ENCODE measurements at places on chromosomes 4 and X.

DNA sequence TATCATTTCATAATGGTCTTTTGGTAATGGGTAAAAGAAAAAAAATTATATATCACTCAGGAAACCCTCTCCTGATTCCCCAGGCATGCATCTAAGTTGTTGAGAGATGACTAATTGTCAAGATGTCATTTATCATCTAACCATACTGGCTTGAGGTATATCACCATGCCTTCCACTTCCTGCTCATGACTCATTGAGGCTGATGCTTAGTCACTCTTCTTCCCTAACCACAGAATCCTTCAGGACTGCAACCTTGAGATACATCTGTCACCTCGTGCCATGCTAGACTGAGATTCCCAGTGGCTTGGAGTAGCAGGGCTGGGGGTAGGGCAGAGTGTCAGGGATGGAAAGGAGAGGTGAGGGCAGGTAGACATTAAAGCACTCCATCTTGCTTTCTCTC is 782.5 kb upstream of the INTU start:
- DNase-seq, result no peak

DNA sequence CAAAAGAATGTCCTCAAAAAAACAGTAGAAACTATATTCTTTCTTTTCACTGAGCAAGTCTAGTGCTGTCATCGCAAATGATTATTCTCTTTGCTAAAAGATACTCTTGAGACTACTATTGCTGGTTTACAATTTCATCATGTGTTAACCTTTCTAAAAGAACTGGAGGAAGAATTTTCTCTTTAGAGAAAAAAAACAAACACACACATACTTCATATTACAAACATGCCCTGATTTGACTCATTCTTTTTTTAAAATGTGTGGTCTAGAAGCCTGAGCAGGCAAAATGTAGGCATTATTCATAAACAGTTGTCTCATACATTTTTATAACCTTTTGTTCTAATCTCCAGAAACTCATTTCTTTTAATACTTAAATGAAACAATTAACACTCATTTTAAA is 60.6 kb upstream of the FAT4 start:
- no peak for DNase-seq

DNA sequence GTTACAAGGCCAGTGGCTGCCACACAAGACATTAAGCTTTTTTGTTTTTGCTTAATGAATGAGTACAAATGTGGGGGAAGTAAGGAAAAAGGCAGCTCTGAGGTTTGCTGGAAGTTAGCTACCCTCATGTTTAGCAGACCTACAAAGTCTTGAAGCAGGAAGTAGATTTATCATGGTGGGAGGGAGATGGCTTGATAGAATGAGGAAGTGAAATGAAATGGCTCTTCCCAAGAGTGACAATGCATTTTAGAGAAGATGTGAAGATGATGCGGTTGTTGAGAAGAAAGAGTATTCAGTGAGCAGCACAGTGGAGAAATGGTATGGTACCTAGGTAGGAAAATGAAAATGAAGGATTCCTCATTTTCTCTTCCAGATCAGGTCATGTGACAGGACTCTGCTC is 108.0 kb downstream of the SLIT2 start:
- no peak for DNase-seq

GRCh38 chrX:76434103-76434741 is 6.7 kb downstream of the MAGEE1 start:
- no peak for DNase-seq

GRCh38 chr4:7772711-7773385 is 166.8 kb downstream of the AFAP1 start:
- DNase-seq, result no peak

- DNase-seq, result no peak
Measured at GRCh38 chrX:100649550-100650356, 5.8 kb downstream of the SRPX2 start.

DNA sequence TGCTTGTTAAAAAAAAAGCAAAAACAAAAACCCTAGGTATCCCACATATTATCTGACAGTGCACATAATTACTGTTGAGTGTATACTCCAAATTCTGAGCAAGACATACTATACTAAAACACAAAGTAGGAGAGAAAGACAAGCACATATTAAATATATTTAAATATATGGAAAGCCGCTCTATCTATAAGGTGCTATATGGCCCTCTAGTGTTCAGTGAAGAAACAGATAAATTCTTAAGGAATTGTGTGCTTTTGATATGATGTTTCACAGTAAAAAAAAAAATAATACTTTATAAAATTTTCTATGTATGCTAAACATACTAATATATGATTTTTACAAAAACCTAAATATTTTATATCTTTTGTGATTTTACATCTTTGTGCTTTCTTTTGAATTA is 137.8 kb downstream of the FBXW7 start:
- no peak for DNase-seq

DNA sequence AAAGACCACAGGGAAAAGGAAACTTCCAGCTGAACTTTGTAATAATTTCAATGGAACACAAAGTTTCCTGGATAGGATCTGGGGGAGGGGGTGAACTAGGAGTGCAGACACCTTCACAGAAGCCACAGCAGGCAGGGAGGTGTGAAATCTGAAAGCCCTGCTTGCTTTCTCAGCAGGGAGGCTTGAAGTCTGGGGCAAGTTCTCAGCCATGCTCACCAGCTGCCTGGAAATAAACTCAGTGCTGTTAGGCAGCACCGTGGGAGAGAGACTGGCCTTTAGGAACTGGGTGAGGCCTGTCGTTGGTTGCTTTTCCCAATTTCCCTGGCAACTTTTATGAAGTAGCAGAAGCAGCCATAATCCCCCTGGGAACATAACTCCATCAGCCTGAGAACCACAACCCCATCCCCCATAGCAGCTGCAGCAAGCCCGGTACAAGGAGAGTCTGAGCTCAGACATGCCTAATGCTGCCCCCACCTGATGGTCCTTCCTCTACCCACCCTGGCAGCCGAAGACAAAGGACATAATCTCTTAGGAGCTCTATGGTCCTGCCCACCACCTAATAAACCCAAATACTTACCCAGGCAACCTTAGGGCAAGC is 39.2 kb upstream of the NMU start:
- no peak for DNase-seq

- DNase-seq, result no peak
Measured at GRCh38 chr4:175947117-175947722, 118.4 kb upstream of the WDR17 start.

DNA sequence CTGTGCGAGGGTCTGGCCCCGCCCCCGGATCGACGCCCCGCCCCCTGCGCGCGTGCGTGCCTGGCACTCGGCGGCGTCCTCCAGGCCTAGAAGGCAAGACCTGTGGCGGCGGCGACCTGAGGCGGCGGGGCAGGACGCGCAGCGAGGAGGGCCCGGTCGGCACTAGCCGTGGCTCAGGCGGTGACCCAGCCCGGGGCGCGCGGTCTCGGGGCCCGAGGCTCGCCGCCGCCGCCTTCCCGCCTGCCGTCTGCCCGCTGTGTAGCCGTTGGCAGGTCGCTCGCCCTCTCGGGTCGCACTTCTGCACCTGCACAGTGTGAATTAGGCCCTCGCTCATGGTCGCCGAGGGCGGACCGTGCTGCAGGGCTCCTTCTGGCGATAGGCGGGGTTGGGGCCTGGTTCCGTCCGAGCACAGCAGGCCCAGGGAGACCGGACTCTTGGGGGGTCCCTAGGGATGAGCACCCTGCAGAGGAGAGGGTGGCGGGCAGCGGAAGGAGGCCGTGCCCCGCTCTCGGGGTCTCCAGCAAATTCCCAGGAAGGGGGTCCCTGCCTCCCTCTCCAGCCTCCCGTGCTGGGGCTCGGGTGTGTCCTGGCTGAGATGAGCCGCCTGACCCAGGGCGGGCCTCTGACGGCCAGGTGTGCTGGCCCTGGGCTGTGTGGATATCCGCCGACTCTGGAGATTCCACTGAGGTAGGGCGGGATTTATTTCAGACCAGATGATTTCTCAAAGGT is 557 bp upstream of the FAM53A start:
- no peak for DNase-seq

DNA sequence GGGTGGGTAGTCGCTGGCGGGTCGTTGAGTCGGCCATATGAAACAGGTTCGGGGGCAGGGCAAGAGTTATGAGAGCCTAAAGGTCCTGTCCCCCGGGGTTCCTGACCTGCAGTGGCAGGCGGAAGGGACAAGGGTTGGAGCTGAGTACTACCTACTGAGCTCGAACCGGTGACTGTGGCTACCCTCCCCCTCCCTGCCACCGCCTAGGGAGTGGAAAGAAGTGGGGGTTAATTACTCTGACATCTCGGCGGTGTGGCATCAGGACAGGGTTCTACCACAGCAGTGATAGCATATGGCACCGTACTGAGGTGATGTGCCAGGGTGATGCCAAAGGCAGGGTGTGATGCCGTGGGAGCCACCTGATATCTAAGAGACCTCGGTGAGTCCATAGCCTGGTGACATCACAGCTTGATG is 307 bp downstream of the ATG4A start:
- DNase-seq, result no peak

DNA sequence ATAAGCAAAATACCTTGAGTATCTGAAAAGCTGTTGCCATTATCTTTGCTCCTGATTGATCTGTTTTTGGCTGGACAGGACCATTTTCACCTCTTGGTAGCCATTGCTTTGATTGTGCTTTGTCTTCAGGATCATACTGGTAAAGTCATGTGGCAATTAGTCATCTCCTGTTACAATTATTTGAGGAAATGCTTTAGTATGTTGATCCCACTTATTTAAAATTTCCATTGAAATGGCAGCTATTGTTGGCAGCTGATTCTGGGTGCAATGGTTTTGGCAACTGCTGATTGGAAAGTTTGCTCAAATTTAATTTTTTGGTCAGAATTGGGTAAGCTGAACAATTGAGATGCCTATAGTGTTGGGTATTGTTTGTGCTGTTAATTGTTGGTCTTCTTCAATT is 238.3 kb upstream of the TLL1 start:
- no peak for DNase-seq

DNA sequence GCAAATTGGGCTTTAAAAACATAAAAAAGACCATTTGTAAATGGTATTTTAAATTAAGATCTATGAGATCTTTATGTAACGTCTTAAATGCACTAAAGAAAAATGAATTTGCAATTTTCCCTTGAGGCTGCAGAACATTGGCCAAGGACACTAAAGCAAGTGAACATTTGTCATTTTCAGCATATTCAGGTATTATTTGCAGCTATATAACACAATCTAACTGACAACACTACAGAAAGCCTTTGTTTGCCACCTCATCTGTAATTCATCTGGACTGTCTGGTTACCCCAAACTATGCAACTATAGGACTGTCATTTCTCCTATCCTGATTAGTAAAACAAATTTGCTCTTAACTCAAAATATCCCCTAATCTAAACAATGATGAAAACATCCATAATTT is 74.8 kb downstream of the ANTXR2 start:
- DNase-seq, result no peak

- no peak for DNase-seq
Measured at GRCh38 chr4:61727286-61727685, 527.2 kb downstream of the ADGRL3 start.

DNA sequence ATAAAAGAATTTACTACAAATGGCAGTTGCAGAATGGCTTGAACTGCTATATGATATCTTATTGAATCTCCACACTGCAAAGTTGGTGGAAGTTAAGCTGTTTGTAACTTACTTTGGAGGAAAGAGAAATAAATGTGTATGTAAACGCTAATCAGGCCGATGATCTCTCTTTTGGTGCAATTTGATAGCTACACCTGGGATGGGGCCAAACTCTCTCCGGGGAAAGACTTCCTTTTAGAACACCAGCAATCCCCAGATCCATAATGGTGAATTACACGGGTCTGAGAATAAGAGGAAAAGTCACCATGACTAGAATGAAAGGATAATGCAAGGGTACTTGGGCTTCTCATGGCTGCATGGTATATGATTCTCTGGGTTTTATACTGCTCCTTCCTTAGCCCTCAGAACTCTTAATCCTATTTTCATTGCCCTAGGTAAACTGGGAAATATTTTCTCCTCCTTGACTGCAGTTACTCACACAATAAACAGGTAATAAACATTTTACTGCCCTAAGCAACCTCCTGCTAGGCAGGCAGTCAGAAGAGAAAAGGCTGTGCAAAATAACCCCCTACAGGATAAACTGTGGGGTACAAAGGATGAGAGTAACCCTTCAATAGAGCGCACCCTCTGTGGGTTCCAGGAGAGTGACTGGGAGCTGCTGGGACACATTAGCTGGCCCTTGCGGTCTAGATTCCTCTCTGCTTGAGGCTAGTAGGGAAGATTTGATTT is 109.3 kb downstream of the MGST2 start:
- DNase-seq, result no peak

DNA sequence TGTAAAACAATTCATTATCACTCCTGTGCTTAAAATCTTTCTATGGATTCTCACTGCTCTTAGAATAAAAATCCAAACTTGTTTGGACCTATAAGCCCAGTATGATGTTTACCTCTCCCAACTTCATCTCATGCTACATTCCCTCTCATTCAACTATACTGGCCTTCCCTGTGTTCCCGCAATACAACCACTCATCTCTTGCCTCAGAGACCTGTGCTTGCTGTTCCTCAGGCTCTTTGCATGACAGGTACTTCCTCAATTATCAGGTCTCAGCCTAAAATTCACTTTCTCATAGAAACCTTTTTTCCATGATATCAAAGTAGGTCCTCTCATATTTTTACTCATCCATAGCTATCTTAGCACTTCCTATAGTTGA is 71.7 kb downstream of the ENOX2 start:
- DNase-seq, result no peak

DNA sequence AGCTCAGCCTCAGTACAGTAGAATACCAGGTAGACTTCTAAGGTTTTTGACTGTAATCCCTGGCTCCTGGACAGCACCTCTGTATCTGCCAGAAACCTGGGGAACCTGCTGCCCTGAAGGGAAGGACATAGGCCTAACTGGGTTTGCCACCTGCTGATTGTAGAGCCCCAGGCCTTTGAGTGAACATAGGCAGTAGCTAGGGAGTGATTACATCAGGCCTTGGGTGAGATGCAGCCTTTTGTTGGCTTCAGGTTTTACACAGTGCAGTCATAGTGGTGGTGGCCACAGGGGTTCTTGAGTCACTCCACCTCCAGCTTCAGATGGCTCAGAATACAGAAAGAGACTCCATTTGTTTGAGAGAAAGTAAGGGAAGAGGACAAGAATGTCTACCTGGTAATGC is 19.3 kb downstream of the IQCM start:
- no peak for DNase-seq

GRCh38 chr4:113060853-113061252 is 11.4 kb downstream of the ANK2 start:
- DNase-seq, result no peak

DNA sequence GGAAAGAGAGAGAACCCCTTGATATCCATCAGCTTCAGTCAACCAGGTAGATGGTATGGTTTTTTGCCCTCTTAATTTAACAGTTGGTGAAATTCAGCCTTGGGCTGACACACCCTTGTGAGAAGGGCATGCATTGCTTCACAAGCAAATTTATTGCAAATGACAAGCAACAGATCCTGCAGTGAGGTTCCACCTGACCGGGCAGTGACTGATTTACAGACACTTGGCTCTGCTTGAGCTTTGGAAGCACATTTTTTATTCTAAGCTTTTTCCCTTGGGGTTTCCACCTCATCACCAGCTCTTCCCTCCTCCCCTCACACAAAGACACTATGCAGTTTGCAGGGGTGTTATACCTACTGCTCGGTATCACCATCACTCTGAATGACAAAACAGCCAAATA is 28.3 kb upstream of the SERTM2 start:
- no peak for DNase-seq

- DNase-seq, result no peak
Measured at GRCh38 chr4:15034071-15034764, 31.9 kb downstream of the CPEB2 start.

GRCh38 chr4:142861351-142861750 is 15.2 kb upstream of the INPP4B start:
- no peak for DNase-seq

All from iPS DF 19.7 (cell line).